ENCODE measurements at places on chromosomes 3 and 15.

DNA sequence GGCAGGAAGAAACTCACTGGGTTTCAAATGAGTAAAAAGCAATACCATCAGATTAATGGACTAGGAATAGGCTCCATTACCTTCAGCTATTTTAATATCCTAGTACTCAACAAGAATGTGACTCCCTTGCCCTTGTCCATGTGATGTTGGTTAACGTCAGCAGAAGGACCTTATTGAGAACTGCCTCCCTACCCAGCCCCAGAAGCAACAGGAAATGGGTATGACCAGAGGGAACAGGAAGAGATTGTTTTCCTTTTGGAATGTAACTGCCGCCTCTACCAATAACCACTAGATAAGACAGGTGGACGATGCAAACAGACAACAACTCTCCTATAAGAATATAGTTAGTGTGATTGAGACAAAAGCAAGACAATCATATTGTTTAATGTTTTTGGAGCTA is 10.4 kb upstream of the MME start:
- no peak for DNase-seq

DNA sequence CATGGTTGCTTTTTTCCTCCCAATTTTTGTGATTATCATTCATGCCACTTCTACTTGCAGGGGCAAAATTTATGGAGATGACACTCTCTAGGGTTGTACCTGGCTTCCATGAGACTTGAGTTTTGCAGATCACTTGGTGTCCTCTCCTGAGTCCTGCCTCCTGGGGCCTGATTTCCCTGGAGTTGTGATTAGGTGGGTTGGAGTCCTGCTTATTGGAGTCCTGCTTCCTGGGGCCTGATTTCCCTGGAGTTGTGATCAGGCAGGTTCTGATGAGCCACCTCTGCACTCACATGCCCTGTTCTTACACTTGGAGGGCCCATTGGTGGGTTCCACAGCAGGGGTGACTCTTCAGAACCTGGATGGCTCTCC is 102.0 kb downstream of the PDCD6IP start:
- DNase-seq = no peak

DNA sequence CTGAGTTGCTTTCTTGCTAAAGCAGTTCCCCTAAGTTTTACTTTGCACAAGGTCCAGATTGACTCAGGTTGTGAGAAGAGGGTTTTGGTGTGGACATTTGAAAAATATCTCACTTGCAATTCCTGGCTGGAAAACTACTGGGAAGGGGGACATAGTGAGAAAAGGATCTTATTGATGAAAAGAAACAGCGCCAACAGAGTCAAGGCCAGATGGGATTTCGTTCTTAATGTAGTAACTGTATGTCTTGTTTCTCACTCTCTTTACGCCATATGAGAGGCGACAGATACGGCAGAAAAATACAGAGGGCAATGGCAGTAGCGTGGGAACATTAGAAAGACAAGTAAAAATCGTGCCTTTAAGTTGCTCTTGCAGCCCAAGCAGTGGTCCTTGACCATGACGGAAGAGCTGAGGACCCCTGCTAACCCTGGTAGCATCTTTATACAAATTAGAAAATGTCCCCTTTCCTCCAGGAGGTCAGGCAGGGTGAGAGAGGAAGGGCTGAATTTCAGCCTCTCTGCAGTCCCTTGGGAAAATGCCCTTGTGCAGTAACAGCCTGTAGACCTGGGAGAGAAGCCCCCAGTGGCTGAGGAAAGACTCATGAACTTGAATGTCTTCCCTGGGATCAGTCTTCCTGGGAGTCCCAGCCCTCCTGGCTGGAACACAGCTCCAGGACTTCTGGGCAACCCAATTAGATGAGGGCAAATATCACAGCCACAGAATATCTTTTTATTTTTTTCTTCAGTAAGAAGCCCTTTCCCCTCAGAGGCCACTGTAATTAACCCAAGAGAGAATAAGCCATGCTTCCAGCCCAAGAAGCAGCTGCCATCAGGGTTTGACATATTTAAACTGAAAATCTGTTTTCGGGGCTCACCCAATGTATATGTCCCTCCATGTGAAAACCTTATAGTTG is 113.4 kb downstream of the CD47 start:
- DNase-seq = no peak

DNA sequence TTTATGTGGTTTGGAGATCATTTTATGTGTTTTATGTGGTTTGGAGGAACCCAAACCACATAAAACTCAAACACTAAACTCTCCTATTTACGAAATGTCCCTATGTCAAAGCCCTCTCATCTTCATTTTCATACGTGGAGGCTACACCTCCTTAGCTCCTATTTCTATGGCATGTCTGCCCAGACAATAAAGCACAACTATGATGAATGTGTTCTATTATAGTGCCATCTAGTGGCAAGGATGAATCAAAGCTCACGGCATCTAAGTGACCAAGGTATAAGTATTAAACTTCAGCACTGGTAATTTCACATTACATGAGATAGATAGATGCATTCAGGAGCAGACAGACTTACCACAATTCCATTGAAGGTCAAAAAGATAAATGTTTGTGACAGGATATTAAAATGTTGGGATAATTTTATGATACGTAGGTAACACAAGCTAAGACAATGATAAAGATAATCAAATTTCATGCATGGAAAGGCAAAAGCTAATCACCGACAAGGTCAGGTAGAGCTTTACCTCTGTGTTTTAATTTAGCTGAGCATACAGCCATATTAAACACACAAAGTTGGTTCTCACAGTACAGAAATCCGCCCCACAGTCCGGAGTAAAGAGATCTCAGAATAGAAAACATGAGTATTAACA is 130.6 kb upstream of the FHIT start:
- DNase-seq = peak; percentile 7

GRCh38 chr15:80695911-80696661 is 976 bp downstream of the ABHD17C start:
- no peak for DNase-seq

GRCh38 chr15:93033434-93034045 is 55.5 kb downstream of the RGMA start:
- no peak for DNase-seq

- no peak for DNase-seq
Observed at GRCh38 chr15:63539521-63539920, 35.1 kb downstream of the USP3 start.

GRCh38 chr3:108091498-108092250 is 843 bp upstream of the CD47 start:
- no peak for DNase-seq

DNA sequence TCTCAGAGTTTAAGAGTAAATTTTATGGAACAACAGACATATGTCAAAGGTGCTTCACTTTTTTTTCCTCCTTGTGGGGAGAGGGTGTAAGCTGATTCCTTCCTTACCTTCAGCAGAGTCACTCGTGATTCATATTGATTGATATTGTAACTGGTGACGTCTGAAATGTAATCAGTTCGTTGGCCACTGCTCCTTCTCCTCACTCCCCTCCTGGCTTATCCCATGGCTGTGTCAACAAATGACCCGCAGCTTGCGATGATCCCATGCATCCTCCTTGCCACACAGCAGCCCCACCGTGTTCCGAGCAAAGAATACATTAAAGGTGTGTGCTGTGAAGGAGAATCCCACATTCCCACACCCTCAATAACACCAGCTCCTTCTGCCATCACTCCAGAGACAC is 7.3 kb downstream of the MGLL start:
- DNase-seq = no peak

- DNase-seq = peak; percentile 15
Observed at GRCh38 chr3:77320514-77320913, 280.6 kb downstream of the ROBO2 start.

DNA sequence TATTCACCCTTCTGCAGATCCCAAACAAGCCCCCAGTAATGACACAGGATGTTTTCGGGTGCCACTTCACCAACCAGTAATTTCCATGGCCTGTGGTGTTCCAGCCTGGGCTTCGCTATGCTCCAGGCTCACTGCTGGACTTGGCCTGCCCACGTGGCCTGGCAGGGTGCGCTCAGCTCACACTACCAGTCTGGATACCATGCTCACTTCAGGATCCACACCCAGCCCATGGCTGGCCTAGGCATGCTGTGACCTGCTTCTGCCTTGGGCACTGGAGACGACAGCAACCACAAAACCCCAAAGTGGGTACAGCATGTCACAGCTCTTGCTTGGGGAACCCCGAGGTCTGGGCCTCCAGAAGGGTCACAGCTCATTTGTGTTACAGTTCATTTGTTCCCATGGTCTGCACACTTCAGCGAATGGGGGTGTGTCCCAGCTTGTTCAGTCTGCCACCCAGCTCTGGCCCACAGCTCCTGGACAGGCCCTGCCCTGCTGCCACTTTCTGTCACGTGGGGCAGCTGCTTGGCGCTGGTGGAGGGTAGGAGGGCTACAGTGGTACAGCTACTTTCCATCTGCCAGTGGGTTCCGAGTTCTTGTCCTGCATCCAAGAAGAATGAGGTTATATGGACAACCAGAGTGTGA is 650.8 kb downstream of the MCTP2 start:
- DNase-seq = no peak

GRCh38 chr15:88395872-88396781 is 71.1 kb downstream of the MRPL46 start:
- no peak for DNase-seq

DNA sequence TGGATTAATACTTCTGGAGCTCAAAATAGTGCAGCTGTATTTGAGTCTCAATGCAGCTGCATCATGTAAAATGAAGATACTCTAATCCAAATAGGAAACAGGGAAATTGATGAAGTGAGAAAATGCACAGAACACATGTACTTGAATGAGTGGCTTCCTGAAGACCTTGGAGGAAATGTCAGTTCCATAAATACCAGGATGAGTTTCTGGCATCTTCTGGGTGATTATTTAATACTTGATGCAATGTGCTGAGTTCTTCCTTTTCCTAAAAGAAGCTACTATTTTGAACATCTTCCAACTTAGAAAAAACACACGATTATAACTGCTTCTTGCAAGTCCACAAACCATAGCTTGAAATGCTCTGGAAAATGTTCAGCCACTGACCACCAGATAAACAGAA is 162.8 kb downstream of the SLC9A9 start:
- DNase-seq = no peak

DNA sequence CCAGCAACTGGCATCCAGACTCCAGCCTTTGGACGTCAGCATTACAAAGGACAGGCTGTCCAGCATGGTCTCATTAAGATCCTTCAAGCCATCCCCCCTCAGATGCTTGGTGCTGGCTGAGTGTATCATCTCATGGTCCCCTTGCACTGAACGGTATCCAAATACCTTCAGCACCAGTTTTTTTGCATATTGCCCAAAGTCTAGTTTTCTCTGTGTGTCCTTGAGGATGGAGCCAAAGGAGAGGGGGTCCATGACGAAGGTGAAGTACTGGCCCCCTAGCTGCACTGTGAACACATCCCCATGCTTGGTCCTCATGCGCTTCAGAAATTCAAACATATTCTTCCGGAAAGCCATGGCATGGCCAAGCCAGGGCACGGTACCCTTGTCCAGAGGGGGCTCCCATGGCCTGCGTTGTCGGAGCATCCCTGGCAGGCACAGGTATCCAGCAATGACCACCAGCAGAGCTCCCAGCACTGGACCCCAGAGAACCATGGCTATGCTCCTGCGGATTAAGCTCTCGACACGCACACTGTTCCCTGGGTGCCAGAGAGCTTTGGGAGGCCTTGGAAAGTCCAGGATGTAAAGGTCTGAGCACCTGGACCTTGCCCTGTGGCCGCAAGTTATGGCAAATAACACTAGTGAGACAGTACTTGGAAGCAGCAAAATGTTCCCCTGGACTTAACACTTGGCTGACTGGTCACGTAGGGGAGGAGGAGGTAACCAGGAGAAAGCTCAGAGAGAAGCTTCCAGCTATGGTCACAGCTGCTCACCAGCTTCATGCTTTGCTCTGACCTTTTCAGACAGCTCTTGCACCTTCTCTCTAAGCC is at the start of gene CYP8B1:
CYP8B1 (minus strand) TSS at position 555 of the 827 bp plus-strand sequence; CDS start at position 492, 63 bp downstream.
- no peak for DNase-seq

- DNase-seq = no peak
Observed at GRCh38 chr3:54212723-54213122, 90.4 kb downstream of the CACNA2D3 start.

DNA sequence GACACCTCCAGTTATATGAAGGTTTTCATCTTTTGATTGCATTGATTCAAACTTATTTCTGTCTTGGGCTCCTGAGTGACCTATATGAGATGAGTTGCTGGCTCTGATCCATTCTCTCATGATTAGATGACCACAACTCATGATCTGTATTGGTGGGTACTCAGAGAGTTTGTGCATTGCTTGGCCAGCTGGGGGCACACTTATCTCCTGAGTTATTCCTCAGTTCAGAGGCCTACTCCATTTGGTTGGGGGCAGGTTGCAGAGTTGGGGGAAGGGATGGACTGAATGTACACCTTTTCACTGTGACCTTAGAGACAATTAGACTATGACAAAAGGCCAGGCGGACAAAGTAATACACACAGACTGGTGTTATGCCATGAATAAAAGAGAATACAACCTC is 166.2 kb upstream of the SEMA6D start:
- DNase-seq = no peak

GRCh38 chr15:69805248-69805953 is 292.3 kb downstream of the TLE3 start:
- no peak for DNase-seq

DNA sequence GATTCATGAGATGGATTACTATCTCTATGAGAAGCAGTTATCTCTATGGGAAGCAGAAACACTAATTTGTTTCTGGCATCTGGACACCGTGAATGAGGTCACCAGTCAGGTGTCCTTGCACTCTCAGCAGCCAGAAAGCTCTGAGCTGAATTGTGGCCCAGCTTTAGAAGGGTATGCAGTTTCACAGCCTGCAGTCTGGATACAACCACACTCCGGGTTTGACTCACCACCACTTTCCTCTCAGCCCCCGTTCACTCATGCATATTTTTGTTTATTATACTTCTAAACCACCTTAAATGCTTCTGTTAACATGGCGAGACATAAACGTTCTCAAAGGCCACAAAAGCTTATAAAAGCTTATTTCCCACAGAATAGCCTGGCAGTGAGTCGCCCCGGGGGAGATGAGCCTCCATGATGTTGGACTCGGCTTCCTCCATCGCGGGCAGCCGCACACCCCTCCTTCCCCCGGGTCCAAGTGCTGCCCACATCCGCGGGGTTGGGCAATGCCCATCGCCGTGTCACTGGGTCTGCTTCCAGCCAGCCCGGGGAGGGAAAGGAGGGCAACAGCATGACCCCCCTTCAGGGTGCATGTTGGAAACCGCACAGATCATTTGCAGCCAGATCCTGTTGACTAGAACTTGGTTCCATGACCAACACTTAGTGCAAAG is 16.8 kb upstream of the SLC41A3 start:
- peak; percentile 73 for DNase-seq

DNA sequence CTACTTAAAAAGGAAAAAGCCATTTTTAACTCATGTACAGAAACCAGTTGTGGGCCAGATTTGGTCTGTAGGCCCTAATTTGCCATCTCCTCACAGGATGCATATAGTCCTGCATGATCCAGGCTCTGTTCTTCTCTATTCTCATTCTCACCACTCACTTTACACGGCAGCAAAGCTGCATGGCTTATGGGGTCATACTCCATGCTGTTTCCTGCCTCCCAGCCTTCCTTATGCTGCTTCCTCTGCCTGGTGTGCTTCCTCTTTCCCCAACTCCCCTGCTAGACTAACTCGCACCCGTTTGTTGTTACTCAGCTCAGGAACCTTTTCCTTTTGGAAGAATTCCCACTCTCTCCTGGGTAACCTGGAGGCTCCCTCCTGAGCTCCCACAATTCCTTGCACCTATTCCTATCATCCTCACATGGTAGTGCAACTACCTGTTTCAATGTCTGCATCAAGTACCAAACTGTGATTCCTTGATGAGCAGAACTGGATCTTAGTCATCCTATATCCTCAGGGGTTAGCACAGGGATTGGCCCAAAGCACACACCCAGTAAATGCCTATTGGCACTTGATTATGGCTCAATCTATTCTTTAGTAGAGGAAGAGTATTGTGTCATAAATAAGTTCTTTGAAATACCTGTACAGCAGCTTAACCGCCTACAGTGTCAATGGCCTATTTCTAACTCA is 172.1 kb upstream of the MITF start:
- no peak for DNase-seq
